ENCODE measurements at places on chromosomes 7 and 10.
A peak's percentile ranks its signal among the peaks of the same experiment; 100 is the strongest.

DNA sequence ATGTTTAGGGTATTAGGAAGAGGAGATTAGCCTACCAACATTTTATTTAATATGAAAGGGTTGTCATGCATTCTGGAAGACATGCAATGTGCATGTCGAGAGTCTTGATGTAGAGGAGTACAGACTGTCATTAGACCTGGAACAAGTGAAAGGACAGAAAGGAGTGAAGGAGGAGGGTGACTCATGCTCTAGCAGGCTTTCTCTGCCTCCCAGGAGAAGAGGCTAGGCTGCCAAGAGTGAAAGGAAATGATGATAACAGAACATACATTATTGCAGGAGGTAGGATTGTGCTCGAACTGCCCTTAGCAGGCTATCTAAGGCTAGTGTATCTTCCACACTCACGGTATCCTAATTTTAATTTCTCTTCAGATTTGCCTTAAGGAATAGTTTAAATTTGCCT lies 228.8 kb downstream of the EXOC4 start:
- no peak for DNase-seq

DNA sequence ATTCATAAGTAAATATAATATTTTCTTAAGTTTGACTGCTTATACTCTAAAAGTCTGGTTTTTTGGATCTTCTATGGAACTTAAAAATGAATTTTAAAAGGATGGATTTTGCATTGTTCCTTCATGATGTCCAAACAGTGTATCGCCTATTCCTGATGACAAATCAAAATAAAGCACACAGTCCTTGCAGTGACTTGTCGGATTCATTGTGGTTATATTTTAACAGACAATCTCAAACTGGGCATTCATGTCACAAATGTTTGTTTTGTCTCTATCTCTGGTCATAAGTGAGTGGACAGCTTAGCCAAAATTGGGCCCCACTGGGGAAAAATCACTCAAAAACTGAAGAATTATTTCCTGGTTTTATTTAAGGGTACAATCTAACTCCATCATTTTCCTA lies 74.8 kb downstream of the LMBR1 start:
- no peak for DNase-seq

GRCh38 chr7:142459551-142459963 lies 201.7 kb upstream of the PRSS58 start:
- no peak for DNase-seq

GRCh38 chr7:746155-747061 lies 19.3 kb upstream of the PRKAR1B start:
- DNase-seq = no peak

DNA sequence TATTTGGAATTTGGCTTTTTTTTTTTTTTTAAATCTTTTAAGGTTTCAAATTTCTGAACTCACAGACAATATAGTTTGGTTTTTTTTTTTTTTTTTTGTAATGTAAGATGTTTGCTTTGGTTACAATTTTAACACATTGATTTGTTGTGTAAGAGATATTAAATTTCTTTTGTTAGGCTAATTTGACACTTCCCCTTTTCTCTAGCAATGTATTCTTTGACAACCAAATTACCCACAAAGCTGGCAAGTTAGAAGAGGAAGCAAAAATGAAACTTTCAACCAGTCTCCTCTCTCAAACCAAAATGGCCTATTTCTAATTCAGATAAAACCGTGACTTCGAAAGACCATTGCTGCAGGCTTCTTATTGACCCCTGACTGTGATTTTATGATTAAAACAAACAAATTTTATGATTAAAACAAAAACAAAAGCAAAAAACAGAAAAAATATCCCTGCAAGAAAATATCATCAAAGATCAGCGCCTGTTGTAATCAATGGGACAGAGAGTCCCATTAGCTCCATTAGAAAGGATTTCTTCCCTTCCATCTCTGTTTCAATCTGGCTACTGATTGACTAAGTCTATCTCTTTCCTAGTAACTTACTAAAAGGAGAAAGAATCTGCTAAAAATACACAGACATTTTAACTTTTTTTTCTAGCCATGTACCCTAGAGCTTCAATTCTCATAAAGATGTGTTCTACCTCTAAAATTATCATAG lies 489.2 kb downstream of the MDFIC start:
- DNase-seq = no peak

DNA sequence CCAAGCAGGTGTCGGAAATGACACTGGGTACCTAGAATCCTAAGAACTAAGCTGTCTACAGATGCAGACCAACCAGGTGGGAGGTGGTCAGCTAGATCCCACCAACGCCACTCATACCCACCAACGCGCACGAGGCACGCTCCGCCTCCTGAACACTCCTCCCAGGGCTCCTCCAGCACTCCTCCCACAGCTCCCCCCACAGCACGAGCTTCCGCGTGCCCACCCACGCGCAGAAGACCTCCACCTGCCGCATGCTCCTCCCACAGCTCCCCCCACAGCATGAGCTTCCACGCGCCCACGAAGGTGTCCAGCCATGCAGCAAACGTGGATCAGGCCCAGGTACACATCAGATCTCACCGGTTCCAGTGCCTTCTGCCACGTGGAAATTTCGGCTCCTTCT lies 196.0 kb downstream of the MAD1L1 start:
- DNase-seq = no peak

DNA sequence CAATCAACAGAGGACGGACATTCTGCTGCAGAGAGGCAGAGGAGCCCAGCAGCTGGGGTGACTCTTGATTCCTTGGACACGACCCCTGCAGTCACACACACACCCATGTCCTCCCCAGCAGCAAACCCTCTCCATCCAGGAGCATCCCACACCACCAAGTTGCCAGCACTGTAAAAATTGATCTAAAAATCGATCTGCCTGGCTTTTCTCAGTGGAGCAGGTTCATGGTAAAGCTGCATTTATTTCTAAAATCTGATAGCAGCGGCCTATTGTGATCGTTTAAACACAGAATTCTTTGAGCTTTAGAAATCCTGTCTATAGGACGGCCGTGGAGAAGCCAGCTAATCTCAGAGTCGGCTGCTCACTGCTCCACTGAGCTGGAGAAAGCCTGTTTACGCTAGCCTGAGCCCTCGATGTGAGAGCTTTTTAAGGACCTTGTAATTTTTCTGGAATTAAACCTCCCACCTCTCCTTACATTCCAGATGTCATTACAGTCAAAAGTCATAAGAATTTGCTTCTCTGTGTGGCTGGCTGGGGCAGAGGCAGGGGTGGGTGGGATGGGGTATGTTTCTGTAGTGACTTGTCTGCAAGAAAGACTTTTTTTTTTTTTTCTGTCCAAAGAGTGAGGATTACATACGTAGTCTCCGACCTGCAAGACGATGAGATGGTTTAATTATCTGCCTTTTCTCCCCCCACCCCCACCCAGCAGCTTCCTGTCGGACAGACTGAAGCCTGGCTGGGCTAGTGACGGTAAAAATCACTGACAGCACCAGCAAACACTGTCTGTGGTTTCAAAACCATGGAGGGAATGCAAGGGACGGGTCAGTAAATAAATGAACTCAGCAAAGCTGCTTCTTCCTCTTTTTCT lies 31.6 kb downstream of the TRIM8 start:
- no peak for DNase-seq

DNA sequence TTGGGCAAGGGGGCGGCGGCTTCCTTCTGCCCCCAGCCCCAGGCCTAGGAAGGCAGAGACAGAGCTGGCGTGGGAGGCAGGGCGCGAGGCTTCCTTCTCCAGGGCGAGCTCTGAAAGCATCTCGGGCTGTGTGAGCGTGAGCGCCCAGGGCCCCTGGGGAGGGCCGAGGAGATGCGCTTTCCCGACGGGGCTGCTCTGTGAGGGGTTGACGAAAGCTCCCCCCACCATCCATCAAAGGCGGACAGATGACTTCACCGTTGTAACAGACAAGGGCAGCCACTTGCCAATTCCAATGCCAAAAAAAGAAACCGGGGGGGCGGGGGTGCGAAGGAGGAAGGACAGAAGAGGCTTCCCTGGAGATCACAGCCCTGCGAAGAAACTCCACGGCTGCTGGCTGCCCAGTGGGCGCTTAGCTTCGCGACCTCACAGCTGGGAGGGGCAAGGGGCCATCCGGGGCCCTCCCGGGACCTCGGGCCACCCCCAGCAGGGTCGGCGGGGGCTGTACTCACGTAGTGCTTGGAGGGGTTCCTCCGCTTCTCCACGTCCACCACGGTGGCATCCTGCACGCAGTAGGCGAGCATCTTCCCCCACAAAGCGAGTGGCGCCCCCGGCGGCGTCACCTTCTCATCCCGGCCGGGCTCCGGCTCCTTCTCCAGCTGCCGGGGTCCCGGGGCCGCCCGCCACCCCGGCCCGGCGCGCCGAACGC lies 537 bp downstream of the SH3PXD2A start:
- DNase-seq = peak; percentile 45

DNA sequence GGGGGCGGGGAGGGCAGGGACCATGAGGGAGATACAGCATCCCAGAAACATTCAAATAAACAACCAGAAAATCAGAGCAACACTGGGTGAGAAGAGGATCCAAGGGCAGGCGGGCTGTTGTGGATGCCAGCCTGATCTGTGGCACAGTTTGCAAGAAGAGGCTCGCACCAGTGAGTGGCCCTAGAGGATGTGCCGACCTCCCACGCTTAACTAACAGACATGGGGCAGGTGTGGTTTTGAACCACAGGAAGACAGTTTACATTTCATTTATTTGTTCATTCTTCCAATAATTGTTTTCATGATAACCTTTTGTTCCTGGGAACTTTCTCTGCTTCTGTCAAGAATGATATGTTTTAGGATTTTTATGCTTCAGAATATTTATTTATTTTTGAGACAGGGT lies 115.6 kb downstream of the ZNF248 start:
- DNase-seq = no peak

DNA sequence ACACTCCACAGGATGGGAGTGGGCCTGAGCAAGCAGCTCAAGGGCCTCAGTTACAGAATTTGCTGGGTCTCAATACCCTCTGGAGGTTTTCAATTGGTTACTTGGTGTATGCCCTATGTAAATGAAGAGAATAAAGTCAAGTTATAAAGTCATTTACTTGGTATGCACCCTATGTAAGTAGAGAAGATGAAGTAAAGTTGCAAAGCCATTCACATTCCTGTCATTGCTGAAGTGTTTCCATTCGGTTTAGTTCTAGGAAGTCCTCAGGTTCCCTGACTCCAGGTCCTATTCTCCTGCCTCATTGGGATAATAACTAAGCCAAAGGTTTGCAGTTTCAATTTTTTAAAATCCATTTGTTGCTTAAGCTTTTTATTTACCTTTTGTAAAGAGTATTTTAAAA lies 272.6 kb upstream of the NPSR1 start:
- DNase-seq = no peak

GRCh38 chr7:128454808-128455542 lies 703 bp upstream of the HILPDA start:
- no peak for DNase-seq

DNA sequence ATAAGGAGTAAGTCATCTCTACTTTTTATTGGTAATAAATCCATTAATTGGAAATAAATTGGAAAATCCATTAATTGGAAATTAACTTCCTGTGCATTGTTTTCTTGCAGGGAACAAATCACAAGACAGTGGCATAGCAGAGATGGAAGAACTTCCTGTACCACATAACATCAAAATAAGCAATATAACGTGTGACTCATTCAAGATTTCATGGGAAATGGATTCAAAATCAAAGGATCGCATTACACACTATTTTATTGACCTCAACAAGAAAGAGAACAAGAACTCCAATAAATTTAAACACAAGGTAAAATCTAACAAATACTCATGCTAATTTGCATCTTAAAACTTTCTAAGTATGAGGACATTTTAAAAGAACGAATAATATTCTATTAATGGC lies 57.8 kb downstream of the PHYHIPL start:
- DNase-seq = no peak

GRCh38 chr10:30842894-30843293 lies 188.8 kb downstream of the ZNF438 start:
- DNase-seq = no peak

DNA sequence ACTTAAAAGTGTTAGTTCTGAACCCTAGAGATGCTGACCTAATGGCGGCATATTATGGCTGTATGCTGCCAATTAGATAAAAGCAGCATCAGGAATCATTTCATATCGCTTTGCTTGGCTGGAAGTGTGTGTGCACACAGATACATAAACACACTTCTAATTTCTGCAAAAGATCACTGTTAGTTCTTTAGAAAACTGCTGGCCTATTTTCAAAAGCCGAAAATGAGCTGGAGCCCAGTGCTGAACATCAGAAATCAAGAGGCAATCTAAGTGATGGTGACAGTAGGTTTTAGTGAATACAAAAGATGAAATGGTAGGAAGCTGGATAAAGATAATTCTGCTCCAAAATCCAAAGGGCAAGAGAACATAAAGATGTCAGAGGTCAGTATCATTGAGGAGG lies 745.8 kb upstream of the LRRTM3 start:
- no peak for DNase-seq

DNA sequence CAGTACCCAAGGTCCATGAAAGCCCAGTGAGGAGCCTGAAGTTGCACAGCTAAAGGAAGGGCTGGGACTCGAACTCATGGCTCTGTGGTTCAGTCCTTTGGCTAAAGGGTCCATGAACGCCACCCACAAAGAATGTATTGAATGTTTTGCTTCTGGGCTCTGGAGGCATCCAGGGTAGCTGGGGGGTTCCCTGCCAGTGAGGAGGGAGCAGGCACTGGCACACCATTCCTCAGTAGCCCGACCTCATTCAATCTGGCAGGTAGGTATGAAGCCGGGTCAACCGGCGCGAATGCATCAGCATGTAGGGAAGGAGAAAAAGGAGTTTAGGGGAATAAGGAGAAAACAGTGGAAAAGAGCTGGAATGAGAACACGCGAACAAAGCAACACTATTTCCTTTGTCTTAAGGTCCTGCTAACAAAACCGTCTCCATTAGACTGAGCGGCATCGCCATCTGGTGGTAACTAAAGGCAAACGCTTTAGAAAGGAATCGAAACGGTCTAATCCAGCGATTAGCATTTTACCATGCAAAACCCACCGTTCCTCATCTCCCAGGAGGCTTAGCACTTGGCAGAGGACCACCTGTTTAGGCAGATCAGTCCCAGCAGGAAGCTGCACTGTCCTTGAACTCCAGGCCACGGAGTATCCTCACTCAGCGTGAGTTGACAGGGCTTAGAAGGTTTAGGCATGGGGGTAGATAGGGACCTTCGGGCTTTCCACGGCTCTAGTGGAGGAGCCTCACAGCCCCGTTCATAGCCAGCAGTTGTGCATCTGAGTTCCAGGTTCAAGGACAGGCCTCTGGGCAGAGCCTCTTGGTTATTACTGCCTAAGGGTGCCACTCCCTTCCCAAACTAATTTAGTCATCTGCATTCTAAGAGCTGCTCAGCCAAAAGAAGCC lies 122.8 kb downstream of the UBE2H start:
- peak; percentile 45 for DNase-seq

DNA sequence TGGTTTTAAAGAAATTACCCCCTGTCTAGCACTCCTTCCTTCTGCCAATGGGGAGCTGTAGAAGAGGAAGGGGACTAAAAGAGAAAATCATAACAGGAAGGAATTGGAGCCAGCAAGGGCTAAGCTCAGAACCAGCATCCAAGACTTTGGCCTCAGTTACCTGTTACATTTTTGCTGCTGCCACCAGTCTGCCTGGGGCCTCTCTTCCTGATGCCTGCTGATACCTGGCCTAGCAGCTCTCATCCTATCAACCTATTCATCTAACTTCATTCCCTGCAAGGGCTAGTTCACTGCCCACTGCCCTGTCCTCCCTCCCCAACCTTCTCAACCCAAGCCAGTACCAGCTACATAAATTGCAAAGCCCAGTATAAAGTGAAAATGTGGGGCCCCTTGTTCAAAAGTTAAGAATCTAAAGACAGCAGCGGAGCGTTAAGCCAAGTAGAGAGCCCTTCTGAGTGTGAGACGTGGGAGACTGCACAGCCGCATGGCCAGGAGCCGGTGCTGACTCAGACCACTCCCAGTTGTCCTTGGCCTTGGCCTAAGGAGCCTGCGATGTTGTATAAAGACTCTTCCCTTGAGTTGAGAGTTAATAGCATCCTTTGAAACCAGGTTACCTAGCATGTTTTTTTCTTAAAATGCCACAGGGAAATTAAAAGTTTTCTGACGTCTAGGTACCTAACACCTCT lies 13.2 kb upstream of the AOC1 start:
- no peak for DNase-seq

- no peak for DNase-seq
Observed at GRCh38 chr7:135616136-135616535, 46.2 kb upstream of the STMP1 start.

Measured in gastrocnemius medialis (tissue), 4 donors.